ENCODE measurements at places on chromosomes 1 and 21.

DNA sequence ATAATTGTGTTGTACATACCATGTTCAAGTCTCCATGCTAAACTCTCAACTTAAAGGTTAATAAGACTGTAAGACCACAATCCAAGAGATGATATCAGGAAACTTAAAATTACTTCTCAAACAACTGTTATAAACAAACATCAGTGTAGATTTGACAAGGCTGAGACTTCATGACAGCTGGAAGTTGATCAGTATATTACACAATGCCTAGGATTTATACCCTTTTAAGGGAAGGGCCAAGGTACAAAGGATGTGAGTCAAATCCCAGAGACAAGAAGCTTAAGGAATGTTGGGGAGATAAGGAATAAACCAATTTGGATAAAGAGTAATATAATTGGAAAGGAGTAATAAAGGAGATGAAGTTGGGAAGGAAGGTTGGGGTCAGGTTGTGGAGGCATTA is 98.8 kb downstream of the LBR start:
- peak; percentile 55 for DNase-seq

DNA sequence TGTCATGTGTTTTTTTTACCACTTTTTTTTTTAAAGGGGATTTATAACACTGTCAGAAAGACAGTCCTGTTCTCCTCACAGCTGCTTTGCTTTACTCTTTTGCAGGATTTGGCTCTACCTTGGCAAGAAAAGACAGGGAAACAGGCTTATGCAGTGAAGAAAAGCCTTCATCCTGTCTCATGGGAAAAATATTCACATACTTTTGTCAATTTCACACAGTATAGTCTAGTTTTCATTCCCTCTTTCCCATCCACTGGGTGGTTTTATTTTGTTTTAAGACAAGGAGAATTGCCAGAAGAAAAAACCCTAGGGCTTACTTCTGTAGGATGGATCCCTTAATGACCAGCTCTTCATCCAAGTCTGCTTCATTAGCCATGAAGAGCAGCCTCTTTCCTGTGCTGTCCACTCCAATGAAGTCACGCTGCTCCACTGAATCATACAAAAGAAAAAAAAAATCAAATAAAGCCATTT is 60.0 kb downstream of the EIF2B3 start:
- DNase-seq = no peak

- no peak for DNase-seq
Observed at GRCh38 chr1:155326020-155326526, 5.4 kb downstream of the RUSC1 start.

DNA sequence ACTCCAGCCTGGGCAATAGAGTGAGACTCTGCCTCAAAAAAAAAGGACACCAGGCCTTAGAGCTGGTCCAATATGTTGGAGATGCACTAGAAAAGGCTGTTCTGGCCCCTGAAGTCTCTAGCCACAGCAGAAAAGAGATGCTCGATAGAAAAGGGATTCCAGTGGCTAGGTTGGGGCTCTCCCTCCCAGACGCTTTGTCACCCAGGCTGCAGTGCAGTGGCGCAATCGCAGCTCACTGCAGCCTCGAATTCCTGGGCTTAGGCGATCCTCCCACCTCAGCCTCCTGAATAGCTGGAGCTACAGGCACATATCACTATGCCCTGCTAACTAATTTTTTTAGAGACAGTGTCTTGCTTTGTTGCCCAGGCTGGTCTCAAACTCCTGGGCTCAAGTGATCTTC is 18.2 kb downstream of the PDZK1 start:
- DNase-seq = no peak

GRCh38 chr21:30984889-30985288 is 53.4 kb downstream of the KRTAP19-8 start:
- no peak for DNase-seq

DNA sequence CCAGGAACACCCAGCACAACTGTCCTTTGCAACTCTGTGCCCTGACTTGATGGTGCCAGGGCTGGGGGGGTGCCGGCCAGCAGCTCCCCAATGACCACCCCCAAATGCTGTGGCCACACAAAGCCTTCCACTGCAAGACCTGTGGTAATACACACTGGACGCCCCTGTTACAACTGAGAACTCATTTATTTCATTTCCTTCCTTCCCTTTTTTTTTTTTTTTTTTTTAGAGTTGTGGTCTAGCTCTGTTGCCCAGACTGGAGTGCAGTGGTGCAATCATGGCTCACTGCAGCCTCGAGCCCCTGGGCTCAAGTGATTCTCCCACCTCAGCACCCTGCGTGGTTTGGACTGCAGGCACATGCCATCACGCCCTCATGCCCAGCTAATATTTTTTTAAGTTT is 25.2 kb downstream of the TP73 start:
- DNase-seq = no peak

DNA sequence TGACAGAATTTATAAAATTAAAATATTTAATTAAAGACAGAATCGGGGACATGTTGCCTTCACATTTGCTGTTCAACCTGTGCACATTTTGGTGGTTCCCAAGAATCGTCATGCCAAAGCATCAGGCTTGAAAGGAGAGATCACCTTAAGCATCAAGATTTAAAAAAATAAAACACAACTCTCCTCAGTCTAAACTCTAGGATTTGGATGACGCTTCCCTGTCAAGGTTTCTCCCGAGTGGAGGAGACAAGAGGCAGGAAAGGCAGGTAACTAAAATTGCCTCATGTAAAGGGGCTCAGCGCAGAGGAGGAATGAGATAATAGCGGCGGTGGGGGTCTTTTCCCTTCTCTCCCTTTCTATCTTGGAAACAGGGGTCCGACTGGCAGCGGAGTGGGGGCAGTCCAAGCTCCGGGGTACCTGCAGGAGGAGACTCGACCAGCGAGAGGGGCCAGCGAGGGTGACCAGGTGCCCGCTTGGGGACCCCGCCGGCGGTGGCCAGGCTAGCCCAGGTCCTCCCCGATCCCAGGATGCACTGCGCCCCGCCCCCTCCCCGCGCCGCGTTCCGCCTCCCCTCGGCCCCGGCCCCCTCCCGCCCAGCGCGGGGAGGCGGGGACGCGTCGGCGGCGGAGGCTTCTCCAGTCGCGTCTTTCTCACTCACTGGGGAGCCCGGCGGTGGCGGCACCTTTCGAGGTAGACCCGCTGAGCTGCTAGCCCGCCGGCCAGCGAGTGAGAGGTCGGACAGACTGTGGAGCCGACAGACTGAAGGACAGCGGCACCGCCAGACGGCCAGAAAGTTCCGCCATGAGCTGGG is at the start of gene FNBP1L:
TSS of gene FNBP1L (plus strand) at position 638 of the 811 bp plus-strand sequence. CDS start at position 802, 164 bp downstream.
- peak; percentile 52 for DNase-seq

DNA sequence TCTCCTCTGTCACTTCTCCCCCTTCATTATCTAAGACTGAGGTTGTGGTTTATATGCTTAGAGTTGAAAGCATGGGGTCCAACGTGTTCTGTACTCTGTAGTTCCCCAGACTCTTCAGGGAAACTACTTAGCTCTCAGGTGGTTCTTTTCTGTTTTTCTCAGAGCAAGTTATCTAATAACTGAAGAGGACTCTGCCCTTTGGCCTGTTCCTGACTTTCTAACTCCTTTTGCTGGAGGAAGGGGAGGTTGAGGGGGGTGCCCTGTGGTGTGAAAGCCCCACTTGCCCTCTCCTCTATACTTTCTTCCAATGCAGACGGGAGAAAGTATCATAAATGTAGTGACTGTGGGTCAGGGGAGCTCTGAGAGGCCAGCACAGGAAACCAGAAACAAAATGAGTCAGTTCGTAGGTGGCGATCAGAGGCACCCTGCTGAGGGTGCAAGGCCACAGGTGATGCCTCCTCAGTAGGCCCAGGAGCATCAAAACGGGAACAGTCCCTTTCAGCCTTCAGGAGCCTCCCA is 5.0 kb downstream of the SLC25A44 start:
- no peak for DNase-seq

DNA sequence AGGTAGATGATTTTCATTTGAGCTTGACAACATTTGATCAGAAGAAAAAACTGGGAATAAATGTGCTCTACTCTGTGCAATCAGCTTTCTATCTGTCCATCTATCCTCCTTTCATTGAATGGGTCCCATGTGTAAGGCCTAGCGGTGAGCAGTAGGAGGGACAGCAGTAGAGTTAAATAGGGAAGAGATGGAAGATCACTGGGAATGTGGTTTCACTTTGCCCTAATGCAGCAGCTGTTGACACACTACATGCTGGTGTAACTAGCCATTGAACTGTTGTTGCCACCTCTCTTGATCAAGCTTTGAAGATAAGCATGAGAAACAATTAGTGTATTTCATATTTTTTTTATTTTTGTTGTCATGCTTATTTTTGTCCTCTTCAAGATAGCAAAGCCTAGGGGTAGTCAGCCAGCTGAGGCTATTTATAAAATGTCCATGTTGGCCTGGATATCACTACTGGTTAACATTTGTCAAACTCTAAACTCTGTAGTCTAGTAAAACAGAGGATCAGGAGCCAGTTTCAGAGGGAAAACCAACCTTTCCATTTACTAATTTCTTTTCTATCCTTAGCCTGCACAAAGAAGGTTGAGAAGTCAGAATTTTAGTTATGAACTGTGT is 41.9 kb downstream of the CACNA1E start:
- DNase-seq = no peak

- DNase-seq = no peak
Observed at GRCh38 chr1:11613347-11613746, 40.9 kb downstream of the FBXO2 start.

- peak; percentile 23 for DNase-seq
Observed at GRCh38 chr1:230307213-230307612, 118.9 kb downstream of the PGBD5 start.

DNA sequence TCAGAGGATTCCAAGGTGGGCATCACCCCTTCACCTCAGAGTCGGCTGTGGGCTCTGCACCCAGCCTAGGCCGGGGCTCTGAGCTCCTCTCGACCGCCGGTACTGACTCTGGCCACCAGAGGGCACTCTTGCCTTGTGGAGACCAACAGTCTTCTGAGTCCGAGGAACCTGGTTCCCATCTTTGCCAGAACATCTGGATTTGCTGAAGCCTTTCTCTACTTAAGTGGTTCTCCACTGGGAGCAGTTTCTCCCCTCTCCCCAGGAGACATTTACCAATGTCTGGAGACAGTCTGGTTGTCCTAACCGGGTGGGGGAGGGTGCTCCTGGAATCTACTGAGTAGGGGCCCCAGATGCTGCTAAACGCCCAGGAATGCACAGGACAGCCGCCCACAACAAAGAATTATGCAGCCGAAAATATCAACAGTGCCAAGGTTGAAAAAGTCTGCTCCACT is 9.4 kb downstream of the ETV3L start:
- DNase-seq = peak; percentile 76

GRCh38 chr1:200015811-200016210 is 11.7 kb upstream of the NR5A2 start:
- peak; percentile 48 for DNase-seq

DNA sequence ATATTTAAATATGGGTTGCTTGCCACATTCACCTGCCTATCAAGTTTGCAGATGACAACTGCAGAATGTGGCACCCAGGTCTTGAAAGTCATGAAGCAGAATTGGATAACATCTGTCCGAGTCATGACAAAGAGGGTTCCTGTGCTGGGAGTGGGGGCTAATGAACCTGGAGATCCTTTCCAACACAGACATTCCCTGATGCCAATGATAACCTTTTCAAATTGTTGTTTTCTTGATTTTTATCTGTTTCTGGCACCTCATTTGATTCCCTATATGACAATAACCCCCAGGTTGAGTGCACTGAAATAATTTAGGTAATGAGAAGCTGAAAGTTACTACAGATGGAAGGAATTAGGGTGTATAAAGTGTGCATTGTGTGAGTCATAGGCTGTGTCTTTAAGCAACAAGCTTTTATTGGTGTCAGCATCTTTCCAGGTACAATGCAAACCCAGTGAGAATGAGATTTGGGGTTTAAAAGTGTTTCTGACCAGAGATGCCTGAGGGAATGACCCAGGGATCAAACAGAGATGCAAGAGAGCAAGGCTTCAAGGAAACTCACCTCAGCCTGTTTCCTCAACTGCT is 32.0 kb upstream of the IL10 start:
- no peak for DNase-seq

GRCh38 chr1:109802901-109803561 is 39.3 kb upstream of the EPS8L3 start:
- DNase-seq = no peak

- DNase-seq = peak; percentile 52
Observed at GRCh38 chr1:248821101-248821500, 4.6 kb downstream of the SH3BP5L start.

DNA sequence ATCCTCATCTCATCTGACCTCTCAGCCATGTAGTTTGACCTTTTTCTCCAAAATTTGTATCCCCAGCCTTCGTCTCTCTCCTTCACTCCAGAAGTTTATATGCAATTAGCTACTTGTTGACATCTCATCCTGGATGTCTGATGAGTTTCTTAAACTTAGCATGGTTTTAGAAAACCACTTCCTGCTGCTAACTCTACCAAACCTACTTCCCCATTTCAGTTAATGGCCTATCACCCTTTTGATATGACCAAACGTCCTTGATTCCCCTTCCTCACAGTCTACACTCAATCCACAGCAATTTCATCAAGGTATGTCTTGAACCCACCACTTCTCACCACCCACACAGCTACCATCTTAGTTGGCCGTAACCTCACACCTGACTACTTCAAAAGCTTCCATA is 121.9 kb downstream of the LRRC40 start:
- no peak for DNase-seq

- no peak for DNase-seq
Observed at GRCh38 chr1:34140011-34140676, 24.9 kb downstream of the CSMD2 start.

GRCh38 chr21:25441835-25442234 is 165.4 kb downstream of the MRPL39 start:
- no peak for DNase-seq

GRCh38 chr1:18976096-18976495 is 19.6 kb upstream of the IFFO2 start:
- DNase-seq = no peak

- DNase-seq = no peak
Observed at GRCh38 chr1:59249396-59250137, 47.3 kb upstream of the FGGY start.

- DNase-seq = peak; percentile 3
Observed at GRCh38 chr1:225354906-225355305, 72.9 kb downstream of the LBR start.

DNA sequence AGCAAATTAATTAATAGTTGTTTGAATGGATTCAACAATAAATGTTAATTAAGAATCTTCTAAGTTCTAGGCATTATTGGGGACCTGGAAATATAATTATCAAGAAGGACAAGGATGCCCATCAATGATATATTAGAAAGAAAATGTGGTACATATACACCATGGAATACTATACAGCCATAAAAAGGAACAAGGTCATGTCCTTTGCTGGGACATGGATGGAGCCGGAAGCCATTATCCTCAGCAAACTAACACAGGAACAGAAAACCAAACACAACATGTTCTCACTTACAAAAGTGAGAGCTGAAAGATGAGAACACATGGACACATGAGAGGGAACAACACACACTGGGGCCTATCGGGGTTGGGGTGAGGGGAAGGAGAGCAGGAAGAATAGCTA is 141.4 kb upstream of the JUN start:
- DNase-seq = no peak
